ENCODE measurements at places on chromosomes 6 and 20.
A peak's percentile ranks its signal among the peaks of the same experiment; 100 is the strongest.

- no peak for DNase-seq
Measured at GRCh38 chr20:47146686-47147085, 209.8 kb downstream of the ZMYND8 start.

DNA sequence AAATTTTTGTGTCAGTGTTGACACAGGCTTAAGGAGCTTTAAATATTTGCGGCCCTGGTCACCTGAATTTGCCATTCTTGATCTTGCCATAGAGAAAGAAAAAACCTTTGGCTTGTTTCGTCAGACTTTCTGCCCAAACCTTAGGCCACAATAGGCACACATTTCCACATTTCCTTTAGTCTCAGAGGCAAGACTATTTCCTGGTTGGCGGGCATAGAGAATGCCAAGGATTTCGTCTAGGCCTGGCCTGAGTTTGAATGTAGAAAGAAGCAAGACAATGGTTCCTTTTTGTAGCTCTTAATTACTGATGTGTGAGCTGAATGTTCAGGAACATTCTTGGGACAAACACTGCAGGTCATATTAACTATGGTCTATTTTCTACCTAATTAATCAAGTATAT is 108.1 kb downstream of the TRMT11 start:
- DNase-seq: no peak

DNA sequence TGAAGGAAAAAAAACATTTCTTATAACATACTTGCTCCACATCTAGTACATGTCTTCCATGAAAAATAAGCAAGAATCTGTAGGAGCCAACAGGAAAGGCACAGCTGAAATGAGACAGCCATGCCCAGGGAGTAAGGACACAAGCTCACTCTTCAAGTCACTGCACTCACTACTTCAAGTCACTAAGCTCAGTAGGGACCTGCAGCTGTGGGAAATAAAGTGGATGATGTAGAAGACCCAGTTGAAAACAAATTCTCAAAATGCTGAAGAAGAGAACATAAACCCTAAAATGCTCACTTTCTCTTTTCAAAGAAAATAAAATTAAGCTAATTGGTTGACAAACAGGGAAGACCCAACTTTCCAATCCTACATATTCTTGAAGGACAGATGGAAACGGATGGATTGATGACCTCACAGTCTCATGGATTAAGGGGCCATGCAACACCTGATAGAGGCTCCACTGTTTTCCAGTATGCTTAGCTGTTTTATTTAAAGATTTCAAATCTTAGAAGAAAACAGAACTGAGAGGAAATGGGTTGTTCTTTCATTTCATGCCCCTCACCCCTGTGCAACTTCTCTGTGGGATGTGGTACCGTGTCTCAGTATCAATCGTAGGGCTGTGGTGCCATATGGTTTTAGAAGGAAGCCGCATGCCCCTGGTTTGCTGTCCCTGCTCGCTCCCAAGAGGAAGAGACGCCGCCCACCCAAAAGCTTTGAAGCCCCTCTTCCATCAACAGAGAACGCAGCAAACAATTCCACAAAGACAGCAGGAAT is 133.3 kb downstream of the WDR27 start:
- DNase-seq: no peak

GRCh38 chr6:77055711-77056110 is 407.6 kb downstream of the HTR1B start:
- DNase-seq: no peak

GRCh38 chr6:25229671-25230321 is 49.4 kb upstream of the CARMIL1 start:
- DNase-seq: no peak

DNA sequence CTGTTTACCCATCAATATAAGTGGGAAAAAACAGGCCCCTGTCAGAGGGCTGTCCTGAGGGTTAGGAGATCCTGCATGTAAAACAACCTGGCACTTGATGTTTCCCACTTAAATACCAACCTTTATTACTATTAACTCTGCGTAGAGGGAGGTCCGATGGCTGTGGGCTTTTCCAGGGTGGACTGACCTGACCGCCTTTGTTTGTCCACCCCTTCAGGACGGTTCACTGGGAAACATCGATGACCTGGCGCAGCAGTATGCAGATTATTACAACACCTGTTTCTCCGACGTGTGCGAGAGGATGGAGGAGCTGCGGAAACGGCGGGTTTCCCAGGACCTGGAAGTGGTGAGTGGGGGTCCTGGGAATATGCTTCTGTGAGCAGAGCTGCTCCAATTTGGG is 47.3 kb downstream of the SASH1 start:
- no peak for DNase-seq

DNA sequence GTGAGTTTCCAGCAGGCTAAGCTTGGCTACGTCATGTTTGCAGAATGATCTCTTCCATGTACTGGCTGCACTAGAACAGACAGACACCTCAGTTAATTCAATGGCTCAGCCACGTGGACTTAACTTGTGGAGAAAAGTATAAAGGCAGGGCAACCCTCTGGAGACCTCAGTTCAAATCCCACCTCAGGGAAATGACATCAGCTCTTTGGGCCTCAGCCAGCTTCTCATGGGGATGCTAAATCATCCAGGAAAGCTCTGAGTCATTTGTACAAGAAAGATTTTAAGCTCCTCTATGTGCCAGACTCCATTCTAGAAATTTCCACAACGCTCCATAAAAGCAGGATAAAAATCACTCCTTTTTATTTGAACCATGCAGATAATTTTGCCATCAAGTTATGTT is 128.5 kb upstream of the SALL4 start:
- DNase-seq: peak; percentile 69

- DNase-seq: no peak
Measured at GRCh38 chr6:137240168-137240567, 21.0 kb upstream of the IFNGR1 start.

- DNase-seq: no peak
Measured at GRCh38 chr6:29403801-29404200, 8.4 kb downstream of the OR12D2 start.

- no peak for DNase-seq
Measured at GRCh38 chr6:119339941-119340456, 9.6 kb downstream of the MAN1A1 start.

- no peak for DNase-seq
Measured at GRCh38 chr6:40244699-40245098, 310.4 kb upstream of the MOCS1 start.

DNA sequence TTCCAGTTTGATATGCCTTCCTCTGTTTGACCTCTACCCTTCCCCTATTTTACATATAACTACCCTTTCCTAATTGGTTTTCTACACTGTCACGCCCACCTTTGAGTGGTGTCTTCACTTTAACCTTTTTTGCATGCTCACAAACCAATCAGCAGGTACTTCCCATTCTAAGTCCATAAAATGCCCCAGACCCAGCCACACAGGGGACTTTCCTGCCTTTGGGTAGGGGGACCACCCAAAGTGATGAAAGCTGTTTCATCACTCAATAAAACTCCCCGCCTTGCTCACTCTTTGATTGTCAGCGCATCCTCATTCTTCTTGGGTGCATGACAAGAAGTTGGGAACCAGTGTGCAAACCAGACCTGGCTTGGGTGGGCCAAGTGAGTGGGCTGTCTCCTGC is 20.5 kb upstream of the SNRPC start:
- no peak for DNase-seq

- peak; percentile 26 for DNase-seq
Measured at GRCh38 chr20:4560667-4561066, 161.0 kb upstream of the PRND start.

DNA sequence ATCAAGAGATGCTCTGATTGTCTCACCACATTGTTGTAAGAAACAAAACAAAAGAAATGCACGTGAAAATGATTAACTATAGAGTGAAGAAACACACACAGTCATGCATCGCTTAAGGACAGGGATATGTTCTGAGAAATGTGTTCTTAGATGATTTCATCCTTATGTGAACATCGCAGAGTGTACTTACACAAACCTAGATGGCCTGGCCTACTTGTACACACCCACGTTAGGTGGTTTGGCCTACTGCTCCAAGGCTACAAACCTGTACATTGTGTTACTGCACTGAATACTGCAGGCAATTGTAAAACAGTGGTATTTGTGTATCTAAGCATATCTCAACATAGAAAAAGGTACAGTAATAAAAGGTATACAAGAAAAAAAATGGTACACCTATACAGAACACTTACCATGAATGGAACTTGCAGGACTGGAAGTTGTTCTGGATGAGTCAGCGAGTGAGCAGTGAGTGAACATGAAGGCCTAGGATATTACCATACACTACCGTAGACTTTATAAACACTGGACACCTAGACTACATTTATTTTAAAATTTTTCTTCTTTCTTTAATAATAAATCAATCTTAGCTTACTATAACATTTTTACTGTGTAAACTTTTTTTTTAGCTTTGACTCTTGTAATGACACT is 48.6 kb downstream of the FKBP5 start:
- DNase-seq: peak; percentile 38

DNA sequence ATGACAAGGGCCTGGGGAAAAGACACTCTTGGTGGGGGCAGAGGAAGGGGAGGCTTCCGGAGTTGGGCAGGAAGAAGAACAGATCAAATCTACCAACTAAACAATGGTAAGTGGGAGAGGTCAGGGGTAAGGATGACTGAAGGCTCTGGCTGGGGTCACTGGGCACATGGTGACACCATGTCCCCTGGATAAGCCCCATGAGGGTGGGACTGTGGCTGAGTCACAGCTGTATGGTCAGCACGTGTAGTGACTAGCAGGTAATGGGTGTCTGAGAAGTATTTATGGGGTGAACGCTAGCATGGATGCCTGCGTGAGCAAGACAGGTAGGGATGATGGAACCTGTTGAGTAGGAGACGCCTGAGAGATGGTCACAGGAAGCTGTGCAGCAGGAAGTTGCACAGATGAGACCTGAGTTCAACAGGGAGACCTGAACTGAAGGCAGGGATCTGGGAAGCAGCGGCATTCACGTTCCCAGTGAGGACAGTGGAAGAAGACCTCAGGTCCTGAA is 64.5 kb upstream of the SNX9 start:
- DNase-seq: peak; percentile 52

DNA sequence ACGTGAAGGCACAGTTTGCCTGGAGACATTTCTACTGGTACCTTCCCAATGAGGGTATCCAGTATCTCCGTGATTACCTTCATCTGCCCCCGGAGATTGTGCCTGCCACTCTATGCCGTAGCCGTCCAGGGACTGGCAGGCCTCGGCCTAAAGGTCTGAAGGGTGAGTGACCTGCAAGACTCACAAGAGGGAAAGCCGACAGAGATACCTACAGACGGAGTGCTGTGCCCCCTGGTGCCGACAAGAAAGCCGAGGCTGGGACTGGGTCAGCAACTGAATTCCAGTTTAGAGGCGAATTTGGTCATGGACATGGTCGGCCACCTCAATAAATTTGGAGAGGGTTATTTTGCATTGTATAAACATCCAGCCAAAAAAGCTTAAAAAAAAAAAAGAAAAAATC is 420.3 kb upstream of the FLRT3 start:
- no peak for DNase-seq

DNA sequence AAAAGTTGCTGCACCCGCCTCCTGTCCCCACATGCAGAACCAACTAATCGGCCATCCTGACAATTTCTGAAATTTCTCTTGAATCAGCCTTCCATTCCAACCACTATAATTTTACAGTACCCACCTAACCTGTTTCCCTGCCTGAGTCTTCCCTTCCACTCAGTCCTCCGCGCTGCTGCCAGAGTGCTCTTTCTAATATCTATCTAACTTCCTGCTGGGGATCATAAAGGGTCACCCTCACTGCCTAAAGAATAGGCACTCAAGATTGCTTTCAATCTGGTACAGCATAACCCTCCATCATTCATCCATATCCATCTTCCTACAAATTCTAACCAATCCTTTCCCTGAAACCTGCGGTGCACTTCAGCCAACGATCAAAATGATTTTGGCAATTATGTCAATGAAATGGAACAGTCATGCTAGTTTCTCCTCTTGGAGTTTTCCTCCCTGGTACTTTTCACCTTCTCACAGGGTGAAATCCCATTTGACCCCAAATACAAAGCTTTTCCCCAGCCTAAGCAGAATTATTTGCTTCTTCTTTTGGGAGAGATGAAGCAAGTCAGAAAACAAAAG is 117.5 kb upstream of the BEND6 start:
- DNase-seq: no peak

DNA sequence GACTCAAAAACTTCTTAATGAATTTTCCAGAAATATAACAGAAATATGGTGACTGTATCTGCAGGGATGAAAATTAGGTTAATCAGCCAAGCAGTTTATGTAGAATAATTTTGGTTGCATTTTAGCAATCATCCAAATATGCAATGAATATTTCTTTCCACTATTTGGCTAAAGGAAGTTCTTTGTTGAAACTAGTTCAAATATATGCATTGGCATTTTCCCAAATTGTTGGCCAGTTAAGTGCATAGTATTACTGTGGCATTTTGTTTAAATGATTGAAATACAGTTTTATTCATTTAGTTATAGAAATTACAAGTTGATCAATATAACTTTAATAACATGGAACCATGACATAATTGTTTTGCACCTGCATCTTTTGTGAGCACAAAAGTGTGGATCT is 115.5 kb downstream of the DOK5 start:
- DNase-seq: peak; percentile 59

DNA sequence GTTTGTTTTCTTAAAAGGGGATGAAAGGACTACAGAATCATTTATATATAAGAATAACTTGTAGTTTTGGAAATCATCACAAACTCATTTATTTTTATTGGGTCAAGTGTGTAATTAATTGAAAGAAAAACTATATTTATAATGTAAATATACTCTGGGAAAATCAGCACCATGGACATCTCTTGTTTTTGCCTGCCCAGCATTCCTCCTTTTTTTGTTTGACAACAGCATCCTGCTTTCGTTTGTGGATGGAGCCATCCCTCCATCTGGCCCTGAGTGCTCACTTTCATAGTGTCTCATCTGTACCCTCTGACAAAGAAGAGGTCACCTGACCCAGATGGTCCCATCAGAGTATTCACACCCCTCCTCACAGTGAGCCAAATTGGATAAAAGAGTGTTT is 308.2 kb upstream of the HTR1E start:
- DNase-seq: no peak

GRCh38 chr6:115613488-115613887 is 447.2 kb downstream of the FRK start:
- no peak for DNase-seq

Measured in lung microvascular endothelial cell (primary cell).